Kidney capillary endothelial cell (primary cell): ENCODE measurements at places on chromosomes 2 and 18.

- DNase-seq: no peak
Measured at GRCh38 chr2:204183608-204184007, 247.0 kb downstream of the ICOS start.

GRCh38 chr2:237196866-237197618, 111.4 kb downstream of the COPS8 start:
- DNase-seq: no peak

GRCh38 chr2:95389245-95390119, 13.0 kb upstream of the FAHD2A start:
- peak; percentile 49 for DNase-seq

- no peak for DNase-seq
Measured at GRCh38 chr18:25648716-25649260, 296.8 kb upstream of the ZNF521 start.

DNA sequence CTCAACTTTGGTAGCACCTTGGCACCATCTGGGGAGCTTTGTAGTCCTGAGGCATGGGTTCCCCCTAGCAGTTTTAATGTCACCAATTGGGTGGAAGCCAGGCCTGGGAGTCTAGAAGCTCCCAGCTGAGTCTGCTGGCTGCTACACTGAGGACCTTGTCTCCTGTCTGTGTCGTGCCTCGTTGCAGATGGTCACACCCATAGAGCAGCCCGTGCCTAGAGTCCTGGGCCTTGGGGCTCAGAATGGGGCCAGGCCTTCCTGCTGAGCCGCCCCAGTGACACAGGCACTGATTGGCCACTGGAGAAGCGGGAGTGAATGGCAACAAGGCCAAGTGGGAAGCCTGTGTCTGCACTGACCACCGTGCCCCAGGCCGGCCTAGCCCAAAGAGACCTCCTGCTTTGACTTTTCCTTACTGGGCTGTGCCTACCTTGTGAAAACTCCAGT, 113.2 kb downstream of the SH3RF3 start:
- DNase-seq: no peak

DNA sequence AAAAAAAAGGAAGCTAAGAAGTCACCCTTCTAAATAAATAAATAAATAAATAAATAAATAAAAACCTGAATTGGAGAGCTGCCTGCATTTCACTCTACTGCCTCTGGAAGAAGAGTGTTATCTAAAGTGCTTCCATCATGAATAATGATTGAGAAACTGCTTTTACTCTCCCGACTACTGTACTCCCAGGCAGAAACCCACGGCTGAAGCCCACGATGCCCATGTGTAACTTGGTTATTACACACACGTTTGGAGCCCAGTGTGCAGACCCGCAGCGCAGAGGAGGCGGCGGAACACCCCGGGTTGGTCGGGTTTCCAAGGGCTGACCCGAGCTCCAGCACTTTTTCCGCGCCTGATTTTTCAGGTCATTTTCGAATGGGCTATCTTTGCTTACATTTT, 697 bp upstream of the SPATS2L start:
- DNase-seq: peak; percentile 45

DNA sequence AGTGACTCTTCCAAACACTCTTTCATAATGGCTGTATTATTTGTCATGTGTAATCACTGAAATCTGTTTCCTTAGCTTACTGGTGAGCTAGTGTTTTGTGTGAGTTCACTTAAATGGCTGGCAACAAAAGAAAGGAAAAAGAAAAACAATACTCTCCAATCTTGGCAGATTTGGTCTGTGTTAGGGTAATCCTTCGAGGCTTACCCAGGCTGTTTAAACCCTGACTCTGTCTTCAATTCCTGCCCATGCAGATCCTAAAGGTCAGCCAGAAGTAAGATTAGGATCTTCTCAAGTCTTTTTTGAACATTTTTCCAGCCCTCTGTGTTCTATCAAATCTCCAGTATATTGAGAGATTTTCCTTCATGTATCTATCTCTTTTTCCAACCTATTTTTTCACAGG, 85.3 kb downstream of the CCDC178 start:
- no peak for DNase-seq

DNA sequence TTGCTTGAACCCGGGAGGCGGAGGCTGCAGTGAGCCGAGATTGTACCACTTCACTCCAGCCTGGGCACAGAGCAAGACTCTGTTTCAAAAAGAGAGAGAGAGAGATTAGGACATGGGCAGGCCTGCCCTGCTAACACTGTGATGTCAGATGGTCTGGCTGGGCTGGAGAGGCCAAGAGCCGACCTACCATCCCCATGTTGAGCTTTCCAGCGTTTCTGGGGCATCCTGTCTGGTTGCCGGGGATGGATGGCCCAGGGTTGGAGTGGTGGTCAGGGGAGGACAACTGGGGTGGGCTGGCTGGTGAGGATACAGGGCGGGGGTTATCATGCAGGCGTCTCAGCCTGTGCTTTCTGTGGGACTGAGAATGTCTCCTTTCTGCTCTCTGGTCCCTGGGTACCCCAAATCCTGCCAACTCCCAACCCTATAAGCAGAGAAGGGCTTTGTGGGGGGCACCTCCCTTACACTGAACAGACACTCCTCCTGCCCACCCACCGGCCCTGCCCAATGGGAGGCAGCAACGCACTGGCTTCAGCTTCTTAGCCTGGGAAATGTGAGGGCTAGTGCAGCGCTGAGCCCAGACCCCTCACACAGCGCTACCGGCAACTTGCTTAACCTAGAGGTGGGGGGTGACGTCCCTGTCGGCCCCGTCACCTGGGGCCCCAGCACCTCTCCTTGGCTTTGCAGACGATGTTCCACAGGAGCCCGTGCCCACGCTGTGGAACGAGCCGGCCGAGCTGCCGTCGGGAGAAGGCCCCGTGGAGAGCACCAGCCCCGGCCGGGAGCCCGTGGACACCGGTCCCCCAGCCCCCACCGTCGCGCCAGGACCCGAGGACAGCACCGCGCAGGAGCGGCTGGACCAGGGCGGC, 5.4 kb downstream of the SNORC start:
- DNase-seq: no peak

DNA sequence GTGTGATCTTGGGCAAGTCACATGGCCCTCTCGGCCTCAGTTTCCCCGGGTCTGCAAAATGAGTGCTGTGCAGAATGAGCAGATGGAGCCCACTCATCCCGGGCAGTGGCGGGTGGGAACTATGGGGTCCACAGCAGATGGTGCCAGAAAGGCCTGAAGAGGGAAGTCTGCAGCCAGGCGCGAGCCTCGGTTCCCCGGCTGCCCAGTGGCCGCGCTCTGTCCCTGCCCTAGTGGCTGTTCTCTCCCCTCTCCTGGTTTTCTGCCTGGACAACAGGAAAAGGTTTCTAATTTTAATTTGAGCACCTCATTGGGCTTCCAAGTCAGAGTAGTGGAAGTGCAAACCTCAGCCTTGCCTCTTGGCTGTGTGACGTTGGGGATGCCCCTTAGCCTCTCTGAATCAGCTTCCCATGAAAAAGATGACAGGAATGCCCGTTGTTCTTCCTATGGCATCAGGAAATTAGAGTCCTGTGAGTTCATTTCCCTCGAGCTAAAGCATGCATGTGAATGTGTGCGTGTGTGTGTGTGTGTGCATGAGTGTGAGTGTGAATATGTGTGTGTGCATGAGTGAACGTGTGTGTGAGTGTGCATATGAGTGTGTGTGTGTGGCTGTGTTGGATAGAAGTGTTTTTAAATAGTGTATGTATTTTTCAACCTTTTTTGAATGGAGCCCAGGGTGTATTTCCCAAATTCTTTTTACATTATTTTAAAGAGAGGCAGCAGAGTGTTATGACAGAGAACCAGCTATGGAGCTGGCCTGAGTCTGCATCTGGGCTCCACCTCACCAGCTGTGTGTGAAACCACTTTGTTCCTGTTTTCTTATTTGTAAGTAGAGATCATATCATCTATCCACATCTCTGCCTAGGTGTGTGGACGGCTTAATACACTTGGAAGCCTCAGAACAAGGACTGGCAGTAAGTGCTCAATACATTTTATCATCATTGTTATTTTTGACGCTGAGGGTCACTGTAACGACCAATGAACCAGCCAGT, 41.3 kb downstream of the RRM2 start:
- DNase-seq: peak; percentile 89

DNA sequence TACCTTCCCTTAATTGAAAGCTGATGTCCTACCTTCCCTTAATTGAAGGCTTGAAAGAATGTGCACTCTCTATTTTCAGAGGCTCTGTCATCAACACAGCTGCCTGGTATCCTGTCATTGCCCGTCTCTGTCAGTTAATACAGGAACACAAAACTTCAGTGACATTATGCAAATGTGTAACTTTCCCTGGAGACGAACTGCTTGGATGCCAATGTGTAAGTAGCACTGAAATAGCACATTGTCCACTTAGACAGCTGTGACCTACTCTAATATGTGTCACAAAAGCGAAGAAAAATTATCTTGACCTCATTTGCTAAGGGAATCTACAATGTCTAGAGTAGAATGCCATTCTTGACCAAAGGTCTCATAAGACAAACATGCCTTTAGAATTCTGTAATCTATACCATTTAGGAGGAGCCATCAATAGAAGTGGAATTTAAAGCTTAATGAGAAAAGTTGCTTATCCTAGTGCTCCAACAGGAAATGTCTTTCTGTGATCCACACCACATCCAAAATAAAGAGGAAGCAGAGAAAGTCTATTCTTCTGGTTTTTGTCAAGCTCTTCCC, 138.1 kb downstream of the BARD1 start:
- DNase-seq: no peak

DNA sequence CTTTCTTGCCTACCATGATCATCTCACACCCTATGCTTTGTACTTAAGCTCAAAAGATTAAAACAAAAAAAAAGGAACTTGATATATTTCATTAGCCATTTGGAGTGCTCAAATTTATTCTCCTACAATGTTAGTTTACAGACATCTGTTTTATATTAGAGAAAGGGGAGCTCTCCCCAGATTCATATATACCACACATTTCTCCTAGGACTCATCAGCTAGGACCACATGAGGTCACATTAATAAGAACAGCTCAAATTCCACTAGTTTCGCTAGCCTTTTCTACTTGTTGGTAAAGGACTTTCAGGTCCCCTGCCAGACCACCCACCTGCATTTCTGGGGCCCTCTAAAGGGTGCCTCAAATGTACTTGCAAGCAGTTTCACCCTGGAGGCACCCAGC, 151.2 kb upstream of the MMADHC start:
- DNase-seq: no peak

- DNase-seq: no peak
Measured at GRCh38 chr2:118878531-118879149, 31.2 kb upstream of the EN1 start.
